CD4-positive, alpha-beta T cell (primary cell): ENCODE measurements at places on chromosomes 5 and 9.

DNA sequence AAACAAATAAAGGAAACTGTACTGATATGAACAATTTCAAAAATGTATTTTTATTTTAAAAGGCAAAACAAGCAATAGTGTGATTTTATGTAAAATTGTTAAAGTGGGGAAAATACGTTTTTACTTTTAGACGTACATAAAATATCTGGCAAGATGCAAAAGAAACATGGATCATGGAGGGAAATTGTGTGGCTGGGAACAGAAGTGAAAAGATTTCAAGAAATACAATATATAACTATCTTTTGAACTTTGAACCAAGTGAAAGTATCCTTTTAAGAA lies 1.5 kb upstream of the ZNF367 start:
- DNase-seq, result no peak

DNA sequence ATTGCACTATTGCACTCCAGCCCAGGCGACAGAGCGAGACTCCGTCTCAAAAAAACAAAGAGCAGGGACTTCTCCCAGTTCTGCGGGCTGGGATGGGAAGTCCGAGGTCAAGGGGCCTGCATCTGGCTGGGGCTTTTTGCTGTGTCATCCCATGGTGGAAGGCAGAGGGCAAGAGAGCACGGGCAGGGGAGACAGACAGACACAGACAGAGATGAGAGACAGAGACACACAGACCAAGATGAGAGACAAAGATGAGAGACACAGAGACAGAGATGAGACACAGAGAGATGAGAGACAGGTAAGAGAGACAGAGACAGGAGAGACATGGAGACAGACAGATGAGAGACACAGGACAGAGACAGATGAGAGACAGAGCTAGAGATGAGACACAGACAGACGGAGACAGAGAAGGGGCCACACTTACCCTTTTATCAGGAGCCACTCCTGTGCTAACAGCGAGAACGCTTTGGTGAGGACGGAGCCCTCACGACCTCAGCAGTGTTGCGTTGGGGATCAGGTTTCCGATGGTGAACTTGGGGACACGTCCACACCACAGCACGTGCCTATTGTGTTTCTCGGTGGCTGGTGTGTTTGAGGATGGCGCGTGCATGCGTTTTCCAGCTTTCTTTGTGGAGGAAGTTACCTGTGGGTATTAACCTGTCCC lies 8.9 kb upstream of the TOR4A start:
- no peak for DNase-seq

- DNase-seq, result no peak
These were observed 7.0 kb downstream of the ADAMTS13 start for GRCh38 chr9:133429214-133429613.

DNA sequence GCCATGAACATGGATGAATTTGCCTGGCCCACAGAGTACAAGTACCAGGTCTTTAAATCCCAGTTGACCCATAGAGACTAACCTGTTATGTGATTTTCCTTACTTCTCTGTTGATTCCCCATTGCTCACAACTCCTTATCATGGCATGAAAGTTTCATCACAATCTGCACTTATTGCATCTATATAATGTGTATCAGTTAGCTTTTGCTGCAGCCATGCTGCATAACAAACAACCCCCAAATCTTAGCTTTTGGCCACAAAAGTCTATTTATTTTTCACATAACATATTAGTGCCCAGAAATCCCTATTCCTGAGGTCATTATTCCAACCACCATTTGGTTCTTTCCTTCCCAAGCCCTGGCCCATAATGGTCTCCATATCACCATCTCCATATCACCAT lies 3.7 kb downstream of the GGTA1 start:
- DNase-seq, result no peak

- no peak for DNase-seq
These were observed 31.1 kb downstream of the RALGPS1 start for GRCh38 chr9:126945682-126946081.

GRCh38 chr9:93119953-93120845 lies 13.9 kb downstream of the NINJ1 start:
- peak; percentile 78 for DNase-seq
